Stimulated activated CD4-positive, alpha-beta T cell treated with anti-CD3 and anti-CD28 coated beads, Interleukin-2, amount 100 ng/mL, for 24 hours (primary cell): ENCODE measurements at places on chromosomes 6 and 20.

- no peak for DNase-seq
Observed at GRCh38 chr6:168377484-168377855, 57.9 kb upstream of the DACT2 start.

DNA sequence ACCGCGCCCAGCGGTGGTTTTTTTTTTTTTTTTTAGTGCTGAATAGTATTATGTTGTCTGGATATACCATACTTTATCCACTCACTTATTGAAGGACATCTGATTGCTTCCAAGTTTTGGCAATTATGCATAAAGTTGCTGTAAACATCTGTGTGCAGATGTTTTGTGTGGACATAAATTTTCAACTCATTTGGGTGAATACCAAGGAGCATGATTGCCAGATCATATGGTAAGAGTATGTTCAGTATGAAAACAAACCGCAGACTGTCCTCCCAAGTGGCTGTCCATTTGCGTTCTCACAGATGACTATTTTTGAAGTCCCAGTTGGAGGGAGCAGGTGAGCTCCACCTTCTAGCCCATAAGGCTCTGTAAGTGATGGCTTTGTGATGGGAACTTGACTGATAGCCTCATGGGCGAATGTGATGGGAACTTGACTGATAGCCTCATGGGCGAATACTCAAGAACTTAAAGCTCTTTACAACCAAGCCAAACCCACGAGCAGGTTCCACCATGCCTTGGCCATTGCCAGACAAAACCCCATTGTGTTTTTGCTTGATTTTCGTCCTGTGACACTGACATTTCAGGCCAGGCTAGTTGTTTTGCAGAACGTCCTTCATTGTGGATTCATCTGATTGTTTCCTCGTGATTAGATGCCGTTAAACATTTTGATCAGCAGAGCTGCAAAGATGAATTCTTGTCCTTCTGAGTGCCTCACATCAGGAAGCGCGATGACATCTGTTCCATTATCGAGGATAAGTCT lies 51.0 kb downstream of the ZBTB2 start:
- no peak for DNase-seq

DNA sequence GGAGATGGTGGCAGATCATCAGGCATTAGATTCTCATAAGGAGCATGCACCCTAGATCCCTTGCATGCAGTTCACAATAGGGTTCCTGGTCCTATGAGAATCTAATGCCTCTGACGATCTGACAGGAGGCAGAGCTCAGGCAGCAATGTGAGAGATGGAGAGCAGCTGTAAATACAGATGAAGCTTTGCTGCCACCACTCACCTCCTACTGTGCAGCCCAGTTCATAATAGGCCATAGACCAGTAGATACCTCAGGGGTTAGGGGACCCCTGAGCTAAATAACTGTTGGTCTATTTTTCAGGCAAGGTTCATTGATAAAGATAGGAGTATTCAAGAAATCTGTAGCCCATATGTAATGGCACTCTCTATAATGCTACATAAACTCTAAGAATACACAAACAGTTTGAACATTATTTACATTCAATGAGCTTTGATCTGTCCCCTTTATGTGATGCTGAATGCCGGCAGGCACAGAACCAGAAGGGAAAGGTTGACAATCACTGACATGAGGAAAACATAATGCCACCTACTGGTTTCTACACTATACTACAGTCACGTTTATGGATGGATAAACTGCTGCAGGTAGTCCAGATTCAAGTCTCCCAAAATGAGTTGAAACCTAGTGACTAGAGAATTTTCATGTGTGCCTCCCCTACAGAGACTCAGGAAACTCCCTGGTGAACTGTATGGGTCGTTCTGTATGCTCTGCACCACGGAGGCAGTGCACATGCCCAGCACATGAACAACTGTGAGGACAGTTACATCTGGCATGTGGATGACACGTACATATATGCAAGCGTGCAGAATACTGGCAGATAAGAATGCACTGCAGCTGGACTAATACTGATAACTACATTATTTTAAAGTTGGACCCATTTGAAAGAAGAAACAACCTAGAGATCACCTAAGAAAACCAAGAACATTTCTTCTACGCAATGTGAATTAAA lies 72.0 kb downstream of the DST start:
- no peak for DNase-seq

GRCh38 chr6:99402448-99402847 lies 8.5 kb upstream of the COQ3 start:
- DNase-seq = no peak

DNA sequence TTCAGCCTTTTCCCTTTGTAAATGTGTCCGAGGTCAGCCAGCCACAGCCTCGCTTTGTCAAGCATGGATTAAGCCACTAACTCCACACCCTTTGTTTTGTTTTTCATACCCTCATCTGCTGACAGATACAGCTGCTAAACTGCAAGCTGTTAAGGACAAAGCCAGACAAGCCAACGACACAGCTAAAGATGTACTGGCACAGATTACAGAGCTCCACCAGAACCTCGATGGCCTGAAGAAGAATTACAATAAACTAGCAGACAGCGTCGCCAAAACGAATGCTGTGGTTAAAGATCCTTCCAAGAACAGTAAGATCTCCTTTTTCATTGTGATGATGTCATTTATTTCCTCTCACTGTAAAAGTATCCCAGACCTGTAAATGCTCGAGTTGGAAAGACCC lies 269.3 kb downstream of the ARHGAP18 start:
- DNase-seq = no peak

DNA sequence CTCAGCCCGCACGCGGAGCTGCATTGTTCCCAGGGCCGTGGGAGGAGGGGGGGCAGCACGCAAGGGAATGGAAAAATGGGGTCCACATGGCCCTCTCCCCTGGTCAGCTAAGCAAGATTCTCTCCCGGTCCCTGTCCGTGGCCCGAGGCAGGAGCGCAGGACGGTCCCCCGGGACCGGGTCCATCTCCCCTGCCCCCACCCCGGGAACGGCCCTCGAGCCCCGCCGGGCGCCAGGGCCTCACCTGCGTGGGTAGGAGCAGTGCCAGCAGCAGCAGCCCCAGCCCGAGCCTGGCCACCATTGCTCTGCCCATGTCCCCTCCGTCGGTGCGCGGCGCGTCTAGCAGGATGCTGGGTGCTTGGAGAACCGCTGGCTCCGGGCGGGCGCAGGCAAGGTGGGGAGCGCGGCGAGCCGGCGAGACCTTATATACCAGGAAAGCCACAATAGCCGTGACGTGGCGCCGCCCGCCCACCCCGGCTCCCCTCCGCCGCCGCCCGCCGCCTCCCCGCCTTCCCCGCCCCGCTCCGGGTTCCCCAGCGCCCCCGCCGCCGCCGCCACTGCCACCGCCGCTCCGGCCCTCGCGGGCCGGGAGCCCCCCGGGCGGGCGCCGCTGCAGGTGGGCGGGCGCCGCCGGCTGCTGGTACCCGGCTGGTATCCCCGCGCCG lies at the start of gene CD24:
Gene CD24 (minus strand): TSS at position 394 of the 663 bp plus-strand sequence. CDS start 83 bp downstream, at position 311.
- DNase-seq = peak; percentile 38

- no peak for DNase-seq
Observed at GRCh38 chr6:74256381-74256780, 560.4 kb downstream of the CD109 start.

- no peak for DNase-seq
Observed at GRCh38 chr6:141986457-141986856, 146.3 kb upstream of the GJE1 start.

GRCh38 chr6:37862992-37863391 lies 43.5 kb downstream of the ZFAND3 start:
- no peak for DNase-seq

DNA sequence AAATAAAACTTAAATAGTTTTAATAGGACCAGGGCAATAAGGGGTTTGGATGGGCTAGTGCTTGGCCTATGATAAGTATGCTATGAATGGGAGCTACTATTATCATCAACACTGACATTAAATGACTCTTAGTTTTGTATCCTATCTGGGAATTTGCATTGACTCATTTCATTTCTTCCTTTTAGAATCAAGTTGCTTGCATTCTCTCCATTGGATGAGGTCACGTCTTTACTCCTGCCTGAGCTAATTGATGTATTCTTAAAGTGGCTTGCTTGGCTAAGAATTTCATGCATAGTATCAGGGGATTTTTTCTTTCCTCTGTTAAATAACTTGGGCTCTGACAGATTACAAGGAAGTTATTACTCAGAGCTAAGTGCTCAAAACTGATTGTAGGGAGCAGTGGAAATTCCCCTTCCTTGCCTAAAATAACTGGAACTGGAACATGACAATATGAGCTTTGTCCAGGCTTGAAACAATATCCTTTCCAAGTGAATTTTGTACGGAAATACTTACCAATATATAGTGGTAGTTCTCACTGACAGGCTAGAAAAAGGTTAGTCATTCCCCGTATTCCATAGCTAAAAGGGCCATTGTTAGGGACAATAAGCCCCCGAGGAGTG lies 169.9 kb downstream of the BCAS1 start:
- DNase-seq = no peak

DNA sequence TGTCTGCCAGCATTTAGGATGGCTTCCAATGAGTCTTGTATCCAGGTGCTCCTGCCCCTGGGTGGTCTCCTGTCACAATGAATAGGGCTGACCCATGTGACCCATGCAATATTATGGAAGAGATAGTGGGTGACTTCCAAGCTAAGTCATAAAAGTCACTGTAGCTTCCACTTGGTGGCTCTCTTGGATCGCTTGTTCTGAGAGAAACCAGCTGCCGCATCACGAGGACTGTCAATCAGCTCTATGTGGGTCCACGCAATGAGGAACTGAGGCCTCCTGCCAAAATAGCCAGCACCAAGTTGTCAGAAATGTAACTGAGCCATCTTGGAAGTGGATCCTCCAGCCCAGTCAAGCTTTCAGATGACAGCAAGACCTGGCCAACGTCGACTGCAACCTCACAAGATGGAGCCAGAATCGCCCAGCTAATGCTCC lies 14.9 kb upstream of the MATN4 start:
- DNase-seq = no peak

DNA sequence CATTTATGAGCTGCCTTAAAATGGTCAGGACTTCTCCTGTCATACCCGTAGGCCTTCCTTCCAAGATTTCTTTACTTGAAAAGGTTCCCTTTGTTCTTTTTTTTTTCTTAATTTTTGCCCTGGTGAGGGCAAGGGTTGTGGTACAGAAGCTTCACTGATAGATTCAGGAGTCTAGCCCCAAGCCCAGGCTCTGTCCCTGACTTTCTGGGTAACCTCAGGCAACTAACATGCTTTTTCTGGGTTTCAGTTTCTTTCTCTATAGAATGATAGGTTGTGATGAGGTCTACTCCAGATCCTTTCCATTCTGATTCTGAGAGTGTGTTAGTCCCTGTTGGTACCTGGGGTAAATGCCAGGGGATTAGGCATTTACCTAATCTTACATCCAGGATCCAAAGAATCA lies 21.2 kb downstream of the SNPH start:
- no peak for DNase-seq

GRCh38 chr6:164075981-164076615 lies 661.6 kb downstream of the QKI start:
- DNase-seq = no peak

DNA sequence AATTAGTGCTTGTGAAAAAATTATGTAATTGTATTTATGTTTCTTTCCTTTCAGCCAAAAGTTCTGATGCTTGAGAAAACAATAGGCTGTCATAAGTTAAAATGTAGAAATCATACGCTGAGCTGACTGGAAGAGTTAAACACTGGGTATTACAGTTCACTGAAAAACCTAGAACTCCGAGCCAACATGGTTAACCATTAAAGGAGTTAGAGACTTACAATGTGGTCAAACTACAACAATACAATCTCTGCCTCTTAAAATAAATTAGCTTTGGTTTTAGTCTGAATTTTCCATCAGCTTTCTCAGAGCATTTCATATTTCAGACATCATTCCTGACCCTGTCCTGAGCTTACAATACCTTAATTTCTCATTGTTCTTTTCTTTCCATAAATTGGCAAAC lies 91.0 kb downstream of the COL12A1 start:
- no peak for DNase-seq

- no peak for DNase-seq
Observed at GRCh38 chr20:13028001-13028400, 19.2 kb downstream of the SPTLC3 start.

DNA sequence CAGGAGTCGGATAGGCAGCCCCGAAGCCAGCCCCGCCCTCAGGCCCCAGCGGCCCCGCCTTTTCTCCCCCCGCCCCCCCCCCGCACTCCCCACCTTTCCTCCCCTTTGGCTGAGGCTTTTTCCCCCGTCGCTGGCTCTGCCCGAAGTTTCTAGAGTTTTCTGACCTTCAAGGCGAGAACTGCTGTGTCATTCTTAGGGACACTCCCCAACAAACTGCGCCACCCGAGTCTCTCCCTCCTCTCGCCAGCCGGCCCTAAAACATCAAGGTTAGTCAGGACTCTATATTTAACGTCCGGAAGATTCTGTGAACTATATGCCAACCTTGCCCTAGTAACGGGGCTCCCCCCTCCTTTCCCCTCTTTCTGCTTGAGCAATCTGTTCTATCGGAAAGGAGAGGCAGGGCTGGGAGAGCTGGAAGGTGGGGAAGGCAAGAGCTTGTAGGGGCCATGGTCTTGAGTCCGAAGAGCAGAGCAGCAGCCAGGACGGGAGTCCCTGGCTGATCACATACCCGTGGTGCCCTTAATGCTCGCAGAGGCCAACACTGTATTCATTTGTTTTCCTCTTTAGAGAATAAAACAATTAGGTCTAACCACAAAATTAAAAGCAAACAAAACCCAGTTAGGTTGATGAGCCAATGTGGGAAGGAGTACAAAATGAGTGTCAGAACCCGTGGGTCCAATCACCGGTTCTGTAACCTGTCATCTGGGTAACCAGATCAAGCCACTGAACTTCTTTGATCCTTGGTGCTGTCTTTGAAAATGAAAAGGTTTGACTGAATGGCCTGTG lies 5.3 kb upstream of the HSPA1B start:
- DNase-seq = peak; percentile 65

DNA sequence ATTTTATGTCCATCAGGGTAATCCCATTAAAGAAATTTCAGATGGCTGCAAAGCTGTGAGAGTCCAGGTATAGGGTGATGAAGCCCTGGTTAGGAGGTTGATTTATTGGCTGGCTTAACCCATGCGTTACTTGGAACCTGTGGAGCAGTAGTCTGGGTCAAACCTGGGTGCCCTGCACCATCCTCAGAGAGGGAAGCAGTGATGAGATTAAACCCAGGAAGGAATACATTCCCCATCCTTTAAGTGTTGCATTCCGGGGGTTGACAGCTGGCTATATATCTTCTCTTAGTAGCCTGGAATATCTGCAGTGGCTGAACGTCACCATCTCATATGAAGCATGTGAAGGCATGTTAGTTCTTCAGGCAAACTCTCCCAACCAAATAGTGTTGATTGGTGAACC lies 44.9 kb upstream of the JAG1 start:
- DNase-seq = no peak

GRCh38 chr20:43839793-43840199 lies 74.9 kb upstream of the TOX2 start:
- DNase-seq = no peak

GRCh38 chr20:46188866-46189541 lies 70.9 kb downstream of the CD40 start:
- DNase-seq = no peak

- no peak for DNase-seq
Observed at GRCh38 chr6:158379336-158379735, 67.1 kb downstream of the TULP4 start.
